NCI-H226 (cell line): ENCODE measurements at places on chromosomes 4 and X.
A peak's percentile ranks its signal among the peaks of the same experiment; 100 is the strongest.

GRCh38 chr4:136967069-136967468, 565.2 kb downstream of the PCDH18 start:
- DNase-seq = peak; percentile 91

DNA sequence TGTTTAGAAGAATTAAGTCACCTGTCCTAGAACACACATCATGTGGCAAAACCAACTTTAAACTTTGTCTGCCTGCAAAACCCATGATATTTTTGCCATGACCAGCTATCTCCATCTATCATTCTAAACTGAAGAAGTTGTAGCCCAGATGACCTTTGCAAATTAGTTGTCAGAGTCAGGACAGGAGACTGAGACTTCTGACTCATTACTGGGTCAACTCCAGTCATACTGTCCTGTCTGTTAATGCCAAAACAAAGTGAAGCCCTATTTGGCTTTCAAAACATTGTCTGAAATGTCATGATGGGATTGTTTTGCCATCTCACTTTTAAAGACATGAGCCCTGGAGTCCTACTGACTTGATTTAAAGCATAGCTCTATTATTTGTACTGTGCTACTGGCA, 365.7 kb upstream of the CPEB2 start:
- no peak for DNase-seq

GRCh38 chr4:115154826-115155225, 41.4 kb upstream of the NDST4 start:
- DNase-seq = no peak

- DNase-seq = peak; percentile 21
Observed at GRCh38 chr4:185710487-185710995, 101.5 kb downstream of the SORBS2 start.

- no peak for DNase-seq
Observed at GRCh38 chrX:123277821-123278220, 93.7 kb downstream of the GRIA3 start.

- no peak for DNase-seq
Observed at GRCh38 chrX:630612-631496, at the start of gene SHOX. TSS of gene SHOX (plus strand) at chrX:630791. CDS start at chrX:630898, 107 bp downstream.

DNA sequence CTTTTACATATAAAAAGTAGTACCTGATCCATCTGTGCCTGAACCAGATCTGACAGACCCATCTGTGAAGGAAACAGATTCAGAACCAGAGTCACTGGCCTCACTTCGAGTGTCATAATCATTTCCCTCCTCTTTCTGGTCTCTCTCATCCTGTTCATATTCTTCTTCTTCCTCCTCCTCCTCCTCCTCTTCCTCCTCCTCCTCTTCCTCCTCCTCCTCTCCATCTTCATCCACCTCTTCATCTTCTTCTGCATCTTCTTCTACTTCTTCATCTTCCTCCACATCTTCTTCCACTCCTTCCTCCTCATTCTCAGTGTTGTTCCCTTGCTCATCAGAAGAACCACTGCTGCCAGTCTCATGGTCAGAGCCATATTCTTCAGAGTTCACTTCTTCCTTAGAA, 12.9 kb downstream of the YTHDC1 start:
- no peak for DNase-seq

DNA sequence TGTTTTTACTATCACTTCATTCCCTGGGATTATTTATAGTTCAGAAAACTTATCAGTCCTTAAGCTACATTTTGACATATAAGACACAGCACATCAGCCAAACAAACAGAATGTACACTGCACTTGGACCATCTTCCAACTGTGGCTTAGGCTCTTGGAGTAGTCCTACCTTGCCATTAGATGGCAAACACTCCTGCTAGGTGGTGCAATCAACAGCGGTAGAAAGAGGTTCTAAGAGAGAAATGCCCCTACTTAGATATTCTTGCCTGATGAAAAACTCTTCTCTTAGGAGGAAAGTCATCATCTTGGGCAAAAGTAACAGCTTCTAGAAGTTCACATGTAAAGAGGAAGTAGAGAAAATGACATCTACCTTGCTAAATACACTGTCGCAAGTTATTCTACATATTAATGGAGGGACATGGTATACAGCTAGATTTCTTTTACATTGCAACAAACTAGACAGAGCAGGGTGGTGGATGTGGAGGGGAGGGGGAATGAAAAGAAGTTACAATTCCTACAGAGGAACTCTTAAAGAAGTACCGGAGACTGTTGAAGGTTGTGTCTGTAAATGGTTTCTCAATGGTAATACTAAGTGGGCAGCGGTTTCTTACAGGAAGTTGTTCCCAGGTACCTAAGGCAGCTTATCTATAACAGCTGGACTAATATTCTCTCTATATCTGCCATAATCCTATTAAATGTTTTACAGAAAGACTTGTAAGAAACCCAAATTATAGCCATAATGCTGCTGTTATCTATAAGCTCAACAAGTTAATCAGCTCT, 8.1 kb upstream of the STPG2 start:
- no peak for DNase-seq

- DNase-seq = no peak
Observed at GRCh38 chrX:124395145-124395880, 49.0 kb downstream of the SH2D1A start.

DNA sequence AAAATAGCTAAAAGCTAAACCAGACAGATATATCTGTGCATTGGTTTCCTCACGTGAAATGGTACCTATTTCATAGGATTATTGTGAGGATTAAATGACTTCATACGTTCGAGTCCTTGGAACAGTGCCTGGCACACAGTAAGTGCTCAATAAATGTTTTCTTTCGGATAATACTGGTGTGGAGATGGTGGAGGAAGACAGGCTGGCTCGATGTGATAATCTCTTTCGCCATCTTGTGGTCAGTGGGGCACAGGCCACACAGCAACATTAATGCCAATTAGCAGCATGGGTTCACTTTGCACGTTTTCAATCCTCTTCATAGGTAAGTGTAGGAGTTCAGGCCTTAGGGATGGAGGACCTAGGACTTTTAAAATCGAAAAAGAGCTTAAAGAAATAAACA, 9.3 kb downstream of the PAGE4 start:
- DNase-seq = no peak

DNA sequence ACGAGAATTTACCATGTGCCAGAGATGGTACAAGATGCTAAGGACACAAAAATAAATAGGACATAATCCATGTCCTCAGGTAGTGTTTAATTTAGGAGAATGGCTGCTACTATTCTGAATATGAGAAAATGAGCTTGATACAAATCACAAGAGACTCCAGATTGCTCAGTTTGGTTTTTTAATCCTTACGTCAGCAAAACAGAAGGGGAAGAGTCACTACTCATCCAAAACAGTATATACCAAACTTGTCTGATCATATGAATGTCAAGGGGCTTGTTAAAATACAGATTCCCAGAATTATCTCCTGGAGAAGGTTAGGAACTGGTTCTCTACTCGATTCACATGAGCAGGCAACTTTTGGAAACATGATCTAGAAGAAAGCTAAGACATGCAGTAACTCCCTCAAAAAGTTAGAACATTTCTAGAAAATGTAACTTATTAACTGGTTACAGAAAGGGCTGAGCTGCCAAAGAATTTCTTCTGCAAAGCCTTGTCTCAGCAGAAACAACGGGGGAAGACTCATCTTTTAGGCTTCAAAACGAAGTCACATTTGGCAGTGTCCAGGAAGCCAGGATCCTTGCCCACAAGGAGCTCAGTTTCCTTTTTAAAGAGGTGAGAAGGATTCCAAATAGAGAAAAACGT, 3.4 kb downstream of the AIFM1 start:
- DNase-seq = no peak

GRCh38 chrX:66163849-66164411, at the start of gene HEPH:
TSS of gene HEPH (plus strand) at chrX:66164247. CDS start at chrX:66170571, 6,324 bp downstream.
- DNase-seq = no peak

GRCh38 chrX:154979629-154980028, 42.9 kb downstream of the F8 start:
- no peak for DNase-seq
